ENCODE measurements at places on chromosomes 2 and 18.

- DNase-seq: no peak
Observed at GRCh38 chr18:13449651-13450050, 231.1 kb downstream of the LDLRAD4 start.

DNA sequence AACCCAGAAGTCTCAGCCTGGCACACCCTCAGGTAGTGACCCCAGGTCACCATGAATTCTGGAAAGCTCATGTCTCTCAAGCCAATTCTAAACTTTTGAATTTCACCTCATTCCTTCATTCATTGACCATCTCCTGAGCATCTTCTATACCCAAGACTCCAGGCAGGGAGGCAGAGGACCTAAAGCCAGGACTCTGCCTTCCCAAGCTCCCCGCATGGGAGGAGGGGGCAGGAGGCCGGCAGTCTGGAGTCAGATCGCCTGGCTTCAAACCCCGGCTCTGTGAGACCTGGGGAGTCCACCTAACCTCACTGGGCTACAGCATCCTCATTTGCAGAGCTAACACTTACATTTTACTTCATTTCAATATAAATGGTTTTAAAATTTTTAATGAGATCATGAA is 59.0 kb downstream of the SMAD7 start:
- no peak for DNase-seq

- no peak for DNase-seq
Observed at GRCh38 chr18:10142056-10142455, 228.2 kb downstream of the VAPA start.

DNA sequence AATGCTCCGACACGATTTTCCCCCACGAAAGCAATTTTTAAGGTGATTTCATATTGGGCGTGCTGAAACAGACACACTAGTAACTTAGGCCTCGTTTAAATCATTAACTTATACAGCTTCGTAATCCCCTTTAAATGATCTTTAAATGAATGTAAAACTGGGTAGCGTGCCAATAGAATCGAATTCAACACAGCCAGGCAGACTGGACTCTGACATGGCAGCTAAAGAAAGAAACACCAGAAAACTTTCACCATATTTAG is 2.4 kb upstream of the ID2 start:
- no peak for DNase-seq

- DNase-seq: no peak
Observed at GRCh38 chr2:190365499-190366204, 22.3 kb downstream of the INPP1 start.

- no peak for DNase-seq
Observed at GRCh38 chr2:25249785-25250184, 81.4 kb upstream of the POMC start.

GRCh38 chr2:84649058-84649457 is 132.8 kb downstream of the DNAH6 start:
- no peak for DNase-seq

- DNase-seq: no peak
Observed at GRCh38 chr2:224954980-224955379, 87.3 kb downstream of the DOCK10 start.

- DNase-seq: peak; percentile 90
Observed at GRCh38 chr2:220104871-220105351, 477.5 kb downstream of the SLC4A3 start.

DNA sequence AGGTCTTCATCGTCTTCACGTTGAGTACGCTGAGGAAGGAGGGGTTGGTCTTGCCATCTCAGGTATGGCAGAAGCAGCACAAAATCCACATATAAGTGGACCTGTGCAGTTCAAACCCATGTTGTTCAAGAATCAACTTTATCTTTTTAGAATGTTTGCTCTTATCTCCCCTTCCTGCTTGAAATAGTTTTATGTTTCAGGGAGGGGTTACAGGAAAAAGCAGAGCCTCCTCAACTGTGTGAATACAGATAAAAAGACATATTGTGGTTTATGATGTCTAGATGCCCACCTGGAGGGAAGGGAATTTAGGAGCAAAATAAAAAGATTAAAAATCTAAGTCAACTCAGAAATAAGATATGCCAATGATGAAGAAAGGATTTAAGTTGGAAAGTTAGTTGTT is 75.9 kb downstream of the VRK2 start:
- DNase-seq: no peak

GRCh38 chr2:159891917-159892730 is 94.1 kb upstream of the CD302 start:
- DNase-seq: peak; percentile 82

DNA sequence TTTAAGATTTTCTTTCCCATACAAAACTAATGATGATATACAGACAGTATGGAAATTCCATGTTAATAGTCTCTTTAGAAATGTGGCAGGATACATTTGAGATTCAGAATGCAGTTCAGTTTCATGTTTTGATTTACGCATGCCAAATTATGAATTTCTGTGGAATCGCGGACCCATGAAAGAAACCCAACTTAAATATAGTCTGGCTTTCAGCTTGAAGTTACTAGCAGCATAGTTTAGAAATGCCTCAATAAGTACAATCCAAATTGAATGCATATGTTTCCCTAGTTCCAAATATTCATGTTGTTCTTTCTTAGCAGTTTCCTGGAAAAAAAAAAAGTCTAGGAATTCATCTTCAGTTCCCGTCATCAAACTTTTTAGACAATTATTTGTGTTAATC is 164.1 kb upstream of the RASGRP3 start:
- DNase-seq: peak; percentile 90

- peak; percentile 45 for DNase-seq
Observed at GRCh38 chr2:197975931-197976519, 171.6 kb downstream of the PLCL1 start.

DNA sequence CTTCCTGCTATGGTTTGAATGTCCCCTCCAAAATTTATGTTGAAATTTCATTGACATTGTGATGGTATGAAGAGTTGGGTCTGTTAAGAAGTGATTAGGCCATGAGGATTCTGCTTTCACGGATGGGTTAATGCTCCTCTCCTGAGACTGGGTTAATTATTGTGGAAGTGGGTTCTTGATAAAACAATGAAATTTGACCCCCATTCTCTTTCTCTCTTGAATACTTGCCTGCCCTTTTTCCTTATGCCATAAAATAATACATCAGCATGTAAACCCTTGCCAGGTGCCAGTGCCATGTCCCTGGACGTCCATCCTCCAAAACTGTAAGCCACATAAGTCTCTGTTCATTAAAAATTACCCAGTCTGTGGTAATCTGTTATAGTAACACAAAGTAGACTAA is 352.8 kb downstream of the LRRTM4 start:
- no peak for DNase-seq

DNA sequence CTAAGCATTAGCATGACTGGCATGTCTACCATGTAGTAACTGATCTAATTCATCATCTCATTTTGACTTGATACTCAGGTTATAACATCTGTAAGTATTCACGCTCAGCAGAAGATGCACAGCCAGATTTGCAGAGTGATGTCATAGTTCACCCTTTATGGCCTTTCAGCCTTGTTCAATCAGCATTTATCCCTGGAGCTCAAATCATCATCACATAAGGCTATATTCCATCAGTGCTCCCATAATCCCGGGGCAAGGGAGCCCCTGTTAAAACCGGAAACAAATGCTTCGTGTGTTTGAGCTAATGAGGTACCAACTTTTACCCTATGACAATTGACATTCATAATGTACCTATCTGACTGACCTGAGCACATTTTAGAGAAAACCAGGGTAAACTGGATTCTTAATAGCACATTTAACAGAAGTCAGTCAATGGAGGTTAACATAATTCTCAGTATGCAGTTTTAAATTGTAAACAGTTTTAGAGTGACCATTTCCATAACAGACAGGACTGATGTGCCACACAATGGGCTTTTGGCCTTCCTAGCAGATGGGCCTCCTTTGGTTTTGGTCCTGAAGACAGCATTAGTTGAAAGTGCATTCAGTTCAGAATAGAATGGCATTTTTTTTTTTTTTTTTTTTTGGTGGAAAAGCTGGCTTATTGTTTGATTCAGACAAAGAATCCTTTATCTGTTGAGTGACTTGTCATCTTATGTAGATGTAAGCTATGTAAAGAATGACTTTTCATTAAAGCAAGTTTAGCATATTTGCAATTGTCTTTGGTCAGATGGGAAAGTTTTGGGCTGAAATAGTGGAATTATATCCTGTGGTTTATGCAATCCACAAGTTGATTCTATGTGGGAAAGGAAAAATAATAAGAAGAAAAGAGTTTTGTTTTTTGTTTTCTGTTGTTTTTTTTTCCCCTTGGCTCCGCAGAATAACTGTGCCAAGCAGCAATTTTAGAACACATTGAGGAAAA is 866.0 kb upstream of the ACVR2A start:
- DNase-seq: peak; percentile 64
